SK-N-SH treated with all-trans-retinoic acid at 6 μM for 48 hours (cell line): ENCODE measurements at places on chromosomes 7 and 10.
A peak's percentile ranks its signal among the peaks of the same experiment; 100 is the strongest.

DNA sequence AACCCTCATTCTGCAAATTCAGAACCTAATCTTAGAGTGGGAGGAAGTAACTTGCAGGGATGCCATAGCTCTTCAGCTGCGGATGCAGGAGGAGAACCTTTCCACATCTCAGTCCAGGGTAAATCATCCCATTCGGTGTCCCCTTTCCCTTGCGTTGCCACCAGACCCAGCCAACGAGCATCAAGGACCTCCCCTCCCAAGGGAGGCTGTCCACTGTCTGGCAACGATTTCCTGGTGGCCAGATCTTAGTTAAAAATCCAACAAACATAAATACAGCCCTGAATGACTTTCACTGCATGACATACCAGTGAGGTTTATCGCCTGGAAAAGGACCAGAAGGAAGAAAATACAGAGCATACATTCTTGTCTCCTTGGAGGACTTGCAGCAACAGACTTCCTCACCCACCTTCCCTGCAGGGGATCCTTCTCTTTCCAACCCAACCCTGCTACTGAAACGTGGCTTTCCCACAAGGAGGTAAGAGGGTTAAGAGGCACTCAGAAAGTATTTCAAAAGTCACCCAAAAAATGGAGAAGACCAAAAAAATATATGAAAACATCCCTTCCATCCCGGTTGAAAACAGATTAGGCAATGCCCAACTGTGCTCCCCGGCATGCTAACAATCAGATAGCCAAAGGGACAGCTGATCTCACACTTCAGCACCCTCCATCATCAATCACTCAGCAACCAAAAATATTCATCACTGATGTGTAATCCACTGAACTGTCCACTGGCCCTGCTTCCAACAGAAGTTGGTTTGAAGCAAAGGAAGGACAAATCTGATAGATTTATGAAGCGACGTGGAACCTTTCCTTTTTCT is 206.6 kb downstream of the TNS3 start:
- no peak for ATAC-seq

GRCh38 chr10:68471586-68472408 is at the start of gene DNA2:
DNA2 (minus strand) TSS chr10:68471973; CDS start chr10:68471864, 109 bp downstream.
- peak; percentile 89 for ATAC-seq

GRCh38 chr10:97024168-97025073 is 161.3 kb downstream of the SLIT1 start:
- peak; percentile 79 for ATAC-seq

- ATAC-seq: peak; percentile 36; the same call in 2 of the 3 replicates
Measured at GRCh38 chr7:45033261-45033930, 33.4 kb downstream of the CCM2 start.

DNA sequence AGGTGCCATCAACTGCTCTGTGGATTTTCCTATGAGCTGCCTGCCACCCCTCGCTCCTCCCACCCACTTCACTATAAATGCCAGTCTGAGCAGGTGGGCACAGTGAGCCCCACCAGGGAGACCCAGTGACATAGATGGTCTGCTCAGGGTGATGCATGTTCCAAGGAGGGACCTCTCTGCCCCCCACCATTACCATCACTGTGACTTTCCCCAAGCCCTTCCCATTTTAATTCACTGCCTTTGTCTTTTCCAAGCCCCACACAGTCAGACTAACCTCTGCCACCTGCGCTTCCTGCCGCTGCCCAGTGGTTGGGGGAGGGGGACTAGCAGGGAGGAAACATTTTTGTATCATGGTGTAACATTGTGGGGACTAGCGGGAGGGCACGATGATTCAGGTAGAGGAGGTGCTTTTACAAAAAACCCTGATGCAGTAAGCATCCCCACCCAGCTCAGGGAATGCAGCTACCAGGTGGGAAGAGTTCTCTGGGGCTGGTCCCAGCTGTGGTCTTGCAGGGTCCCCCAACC is 24.6 kb downstream of the PRSS2 start:
- ATAC-seq: no peak

GRCh38 chr7:19105546-19105945 is 11.9 kb downstream of the TWIST1 start:
- no peak for ATAC-seq

GRCh38 chr7:108324053-108325038 is 131.9 kb downstream of the NRCAM start:
- no peak for ATAC-seq

- ATAC-seq: peak; percentile 89
Measured at GRCh38 chr7:151038951-151039849, 9.1 kb upstream of the ASIC3 start.
